ENCODE measurements at places on chromosomes 13 and 19.

DNA sequence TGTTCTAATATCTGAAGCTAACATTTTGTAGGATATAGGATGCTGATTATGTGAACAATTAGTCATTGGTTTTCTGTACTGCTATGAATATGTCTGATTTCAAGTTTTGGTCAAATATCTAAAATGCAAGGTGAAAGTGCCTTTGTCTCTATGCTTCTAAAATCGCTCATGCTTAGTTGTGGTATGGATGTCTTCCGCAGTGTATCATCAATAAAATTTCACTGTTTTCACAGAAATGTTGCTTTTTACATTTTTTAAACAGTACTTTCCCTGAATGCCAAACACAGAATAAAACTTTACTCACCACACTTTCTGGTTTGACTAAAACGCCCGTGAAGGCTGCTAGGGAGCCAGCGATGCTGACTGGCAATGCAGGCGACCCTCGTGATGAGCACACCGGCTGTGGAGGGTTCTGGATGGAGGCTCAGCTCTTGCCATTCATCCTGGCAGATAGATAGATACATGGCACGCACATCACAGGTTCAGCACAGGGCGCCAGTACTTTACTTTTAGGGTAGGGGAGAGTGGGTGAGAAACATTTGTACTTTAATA, 40.1 kb downstream of the SLC7A9 start:
- DNase-seq, result no peak
- H3K27me3 ChIP-seq, result peaks cover 28% of the 10 kb centered on the region
- no peak overlapping the region for H3K27ac ChIP-seq
- peaks cover 11% of the 10 kb centered on the region for H3K4me1 ChIP-seq
- H3K36me3 ChIP-seq, result no peaks in the 10 kb centered on the region
- no peak overlapping the region for H3K4me3 ChIP-seq

DNA sequence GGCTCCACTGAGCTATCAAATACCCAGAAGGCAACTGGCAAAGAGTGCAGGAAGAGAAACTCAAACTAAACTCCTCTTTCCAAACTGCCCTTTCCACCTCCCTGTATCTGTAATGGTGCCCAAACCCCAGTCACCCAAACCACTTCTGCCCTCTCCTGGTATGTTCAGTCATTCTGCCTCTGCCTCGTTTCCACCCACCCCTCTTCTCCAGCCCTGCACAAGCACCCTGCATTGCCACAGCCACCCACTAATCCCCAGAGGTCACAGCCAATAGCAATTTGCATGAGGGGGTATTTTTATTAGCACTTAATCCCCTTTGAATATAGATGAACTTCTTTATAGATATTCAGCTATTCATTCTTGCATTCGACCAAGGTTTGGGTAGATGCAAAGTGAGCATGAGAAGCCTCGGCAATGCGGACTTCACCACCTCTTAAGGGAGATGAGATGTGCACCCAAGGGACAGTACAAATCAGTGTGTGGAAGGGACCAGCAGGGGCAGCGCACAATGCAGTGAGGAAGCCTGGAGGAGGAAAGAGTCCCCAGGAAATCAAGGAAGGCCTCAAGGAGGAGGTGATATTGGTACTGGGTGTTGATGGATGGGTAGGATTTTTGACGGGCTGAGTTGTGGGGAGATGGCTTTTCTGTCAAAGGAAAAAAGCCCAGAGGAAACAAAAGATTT, 12.4 kb downstream of the TMEM272 start:
- H3K27me3 ChIP-seq, result peaks cover 19% of the 10 kb centered on the region
- H3K4me3 ChIP-seq, result no peak overlapping the region
- H3K27ac ChIP-seq, result peak overlapping the region; percentile 24
- DNase-seq, result peak; percentile 75
- H3K4me1 ChIP-seq, result peaks cover 76% of the 10 kb centered on the region

GRCh38 chr19:18656337-18657086, 19.7 kb downstream of the KLHL26 start:
- H3K4me1 ChIP-seq, result no peaks in the 10 kb centered on the region
- no peak overlapping the region for H3K27ac ChIP-seq
- DNase-seq, result no peak
- H3K36me3 ChIP-seq, result no peaks in the 10 kb centered on the region
- H3K4me3 ChIP-seq, result no peak overlapping the region

DNA sequence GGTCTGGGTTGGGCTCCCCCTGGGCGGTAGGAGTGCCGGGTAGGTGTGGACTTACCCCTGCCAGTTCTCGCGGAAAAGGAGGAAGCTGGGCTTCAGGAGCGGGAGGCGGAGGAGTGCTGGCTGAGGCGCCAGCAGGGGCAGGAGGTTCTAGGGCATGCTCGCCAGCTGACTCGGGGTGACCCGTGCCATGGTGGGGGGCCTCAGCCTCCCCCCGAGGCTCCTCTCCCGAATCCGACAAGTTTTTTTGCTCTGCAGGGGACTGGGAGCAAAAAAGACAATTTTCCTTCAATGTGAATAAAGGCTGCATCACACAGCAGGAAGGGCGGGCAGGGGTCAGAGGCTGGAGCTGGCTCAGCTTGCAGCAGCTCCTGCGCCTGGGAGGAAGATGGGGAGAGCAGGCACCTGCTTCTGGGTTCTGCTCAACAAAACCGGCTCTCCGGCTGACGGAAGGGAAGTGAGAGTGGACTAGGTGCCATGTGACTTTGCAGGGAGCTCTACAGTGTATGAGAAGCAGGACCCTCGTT, 26.5 kb downstream of the RANBP3 start:
- H3K36me3 ChIP-seq, result peaks cover 46% of the 10 kb centered on the region
- no peaks in the 10 kb centered on the region for H3K27me3 ChIP-seq
- H3K4me3 ChIP-seq, result no peak overlapping the region
- DNase-seq, result no peak
- peaks cover 90% of the 10 kb centered on the region for H3K4me1 ChIP-seq
- H3K27ac ChIP-seq, result peak overlapping the region; percentile 97

DNA sequence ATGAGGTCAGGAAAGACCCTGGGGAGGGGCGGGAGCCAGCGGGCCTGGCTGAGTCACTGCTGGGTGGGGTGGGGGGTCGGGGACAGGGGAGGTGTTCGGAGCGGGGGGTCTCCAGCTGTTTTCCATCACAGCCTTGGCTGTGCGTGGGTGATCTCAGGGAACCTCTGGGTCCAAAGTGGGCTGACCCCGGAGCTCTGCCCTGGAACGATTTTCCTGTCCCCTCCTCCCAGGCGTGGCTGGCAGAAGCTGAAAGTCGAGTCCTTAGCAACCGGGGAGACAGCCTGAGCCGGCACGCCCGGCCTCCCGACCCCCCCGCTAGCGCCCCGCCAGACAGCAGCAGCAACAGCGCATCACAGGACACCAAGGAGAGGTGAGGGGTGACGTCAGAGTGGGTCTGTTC, 10.6 kb downstream of the TRIP10 start:
- peaks cover 46% of the 10 kb centered on the region for H3K36me3 ChIP-seq
- H3K4me3 ChIP-seq, result no peak overlapping the region
- H3K27ac ChIP-seq, result no peak overlapping the region
- H3K27me3 ChIP-seq, result no peaks in the 10 kb centered on the region
- peaks cover 18% of the 10 kb centered on the region for H3K4me1 ChIP-seq

GRCh38 chr13:51923983-51924539, 62.3 kb downstream of the CCDC70 start:
- H3K27ac ChIP-seq, result no peak overlapping the region
- no peak for DNase-seq
- no peak overlapping the region for H3K4me3 ChIP-seq

GRCh38 chr19:17775245-17775927, 19.6 kb upstream of the B3GNT3 start:
- no peak overlapping the region for H3K27ac ChIP-seq
- DNase-seq, result peak; percentile 54
- no peak overlapping the region for H3K4me3 ChIP-seq
- H3K27me3 ChIP-seq, result no peaks in the 10 kb centered on the region
- peaks cover 5% of the 10 kb centered on the region for H3K4me1 ChIP-seq

- no peak for DNase-seq
- no peaks in the 10 kb centered on the region for H3K4me1 ChIP-seq
- H3K27ac ChIP-seq, result no peak overlapping the region
- H3K27me3 ChIP-seq, result no peaks in the 10 kb centered on the region
- no peaks in the 10 kb centered on the region for H3K36me3 ChIP-seq
Measured at GRCh38 chr13:107586216-107586615, 629.1 kb downstream of the LIG4 start.

DNA sequence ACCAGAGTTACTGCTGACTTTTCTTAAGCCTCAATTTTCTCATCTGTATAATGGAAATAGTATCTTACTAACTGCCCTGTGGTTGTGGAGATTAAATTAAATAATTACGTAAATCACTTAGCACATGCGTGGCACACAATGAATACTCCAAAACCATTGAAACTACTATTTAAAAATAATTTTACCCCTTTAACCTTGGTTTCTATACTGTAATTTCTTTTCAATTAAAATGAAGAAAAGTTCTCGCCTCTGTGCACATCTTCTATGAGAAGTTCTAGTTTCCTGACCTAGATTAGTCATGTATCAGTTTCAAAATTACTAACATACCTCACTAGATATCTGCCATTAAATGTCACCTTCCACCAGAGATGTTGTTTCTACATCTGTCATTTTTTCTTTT, 5.7 kb downstream of the SLITRK1 start:
- H3K4me3 ChIP-seq, result no peak overlapping the region
- H3K4me1 ChIP-seq, result no peaks in the 10 kb centered on the region
- no peaks in the 10 kb centered on the region for H3K36me3 ChIP-seq

Data from activated naive CD4-positive, alpha-beta T cell treated with anti-CD3 and anti-CD28 coated beads, Interleukin-2, amount 10 ng/mL, durations not matched to agents 7 days and 5 days (primary cell).